NCI-H1694 treated with DMSO at 0.1 percent for 48 hours (cell line): ENCODE measurements at places on chromosomes 2 and 18.

GRCh38 chr2:133532919-133533318 lies 35.3 kb downstream of the NCKAP5 start:
- DNase-seq: no peak

- no peak for DNase-seq
Observed at GRCh38 chr2:241091734-241092445, 10.2 kb downstream of the MTERF4 start.

DNA sequence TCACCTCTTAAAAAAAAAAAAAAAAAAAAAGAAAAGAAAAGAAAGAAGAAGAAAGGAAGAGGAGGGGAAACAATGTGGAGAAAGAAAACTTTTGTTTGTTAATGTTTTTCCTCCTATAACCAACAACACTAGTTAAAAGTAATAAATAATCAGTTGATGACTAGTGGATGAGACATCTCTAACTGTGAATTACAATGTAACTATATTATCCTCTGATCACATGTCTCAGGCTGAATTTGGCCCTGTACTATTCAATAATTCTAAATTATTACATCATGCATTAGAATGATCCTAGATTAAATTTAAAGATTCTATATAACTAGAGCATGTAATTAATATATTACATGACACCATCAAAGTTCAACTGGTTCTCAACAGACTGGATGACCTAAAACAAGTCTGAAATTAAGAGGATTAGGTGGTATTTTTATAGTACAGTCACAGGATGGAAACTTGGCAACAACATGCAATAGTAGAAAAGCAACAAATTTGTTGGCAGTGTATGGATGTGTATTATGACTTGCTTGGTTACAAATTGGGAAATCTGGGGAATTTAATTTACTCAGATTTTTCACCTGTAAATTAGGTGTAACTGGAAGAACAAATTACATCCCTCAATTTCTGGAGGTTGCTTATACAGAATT lies 269.3 kb upstream of the SETBP1 start:
- no peak for DNase-seq

- DNase-seq: no peak
Observed at GRCh38 chr2:10370390-10370789, 67.7 kb downstream of the HPCAL1 start.

DNA sequence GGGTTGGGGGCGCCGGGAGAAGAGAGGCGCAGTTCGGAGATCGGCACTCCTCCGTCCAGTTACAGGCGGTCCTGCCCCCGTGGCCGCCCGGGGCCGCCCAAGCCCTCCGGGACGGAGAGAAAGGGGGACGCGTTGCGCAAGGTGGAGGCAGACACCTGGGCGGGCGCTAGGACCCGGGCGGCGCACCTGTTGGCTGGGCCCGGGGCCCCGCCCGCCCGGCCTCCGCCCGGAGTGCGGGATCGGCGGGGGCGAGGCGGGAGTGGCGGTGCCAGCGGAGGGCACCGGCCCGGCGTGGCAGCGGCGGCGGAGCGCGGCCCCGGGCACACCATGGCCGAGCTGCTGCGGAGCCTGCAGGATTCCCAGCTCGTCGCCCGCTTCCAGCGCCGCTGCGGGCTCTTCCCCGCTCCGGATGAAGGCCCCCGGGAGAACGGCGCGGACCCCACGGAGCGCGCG lies at the start of gene SGPP2:
Gene SGPP2, plus strand, starts transcription at position 268 of the 453 bp plus-strand sequence. Its CDS starts 60 bp downstream, at position 328.
- no peak for DNase-seq

- DNase-seq: no peak
Observed at GRCh38 chr2:68548396-68548795, 81.0 kb downstream of the APLF start.

DNA sequence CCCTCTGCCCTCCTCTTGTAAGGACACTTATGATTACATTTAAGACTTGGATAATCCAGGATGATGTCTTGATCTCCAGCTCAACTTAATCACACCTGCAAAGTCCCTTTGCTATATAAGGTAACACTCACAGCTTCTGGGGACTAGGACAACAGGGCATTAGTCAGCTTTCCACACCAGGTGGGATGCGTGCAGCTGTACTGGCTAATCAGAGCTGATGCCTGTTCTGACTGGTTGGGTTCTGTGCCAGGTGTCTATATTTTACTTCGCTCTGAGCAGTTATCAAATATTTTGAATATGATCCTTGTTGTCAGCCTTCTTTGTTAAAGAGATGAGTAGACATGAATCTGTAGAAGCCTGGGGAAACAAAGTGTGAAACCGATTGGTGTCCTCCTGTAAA lies 115.5 kb upstream of the ATP8B1 start:
- no peak for DNase-seq

GRCh38 chr2:84613082-84613481 lies 96.8 kb downstream of the DNAH6 start:
- DNase-seq: no peak

DNA sequence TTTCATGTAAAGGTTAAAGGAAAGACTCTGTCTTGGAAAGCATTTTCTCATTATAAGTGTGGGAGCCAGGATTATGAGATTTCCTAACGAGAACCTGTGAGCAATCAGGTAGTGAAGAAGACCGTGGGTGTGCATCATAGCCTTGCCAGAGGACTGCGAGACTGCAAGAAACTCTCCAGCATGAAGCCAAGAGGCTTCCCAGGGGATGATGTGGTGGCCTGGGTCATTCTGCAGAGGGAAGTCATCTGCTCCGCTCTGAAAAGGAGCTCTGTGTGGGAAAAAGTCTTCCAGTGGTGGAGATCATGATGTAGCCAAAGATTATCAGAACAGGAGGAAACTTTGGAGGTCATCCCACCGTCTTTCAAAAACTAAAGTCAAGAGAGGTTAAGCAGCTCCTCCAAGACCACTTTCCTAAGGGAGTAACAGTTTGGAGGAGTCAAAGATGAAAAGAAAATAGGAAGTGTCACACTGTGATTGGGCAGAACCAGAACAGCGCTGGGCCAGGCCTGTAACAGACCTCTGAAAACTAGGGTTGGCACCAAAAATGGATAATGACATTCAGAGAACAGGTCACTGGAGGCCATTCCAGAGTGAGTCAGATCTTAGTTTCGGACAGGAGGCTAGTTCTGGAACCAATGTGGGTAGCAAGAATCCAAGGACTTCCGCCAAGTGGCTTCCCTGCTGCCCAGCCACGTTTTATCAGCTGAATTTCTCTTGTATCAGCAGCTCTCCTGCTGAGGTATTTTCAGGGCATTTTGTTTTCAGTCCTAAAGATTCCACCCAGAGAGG lies 113.0 kb downstream of the LRATD1 start:
- no peak for DNase-seq

DNA sequence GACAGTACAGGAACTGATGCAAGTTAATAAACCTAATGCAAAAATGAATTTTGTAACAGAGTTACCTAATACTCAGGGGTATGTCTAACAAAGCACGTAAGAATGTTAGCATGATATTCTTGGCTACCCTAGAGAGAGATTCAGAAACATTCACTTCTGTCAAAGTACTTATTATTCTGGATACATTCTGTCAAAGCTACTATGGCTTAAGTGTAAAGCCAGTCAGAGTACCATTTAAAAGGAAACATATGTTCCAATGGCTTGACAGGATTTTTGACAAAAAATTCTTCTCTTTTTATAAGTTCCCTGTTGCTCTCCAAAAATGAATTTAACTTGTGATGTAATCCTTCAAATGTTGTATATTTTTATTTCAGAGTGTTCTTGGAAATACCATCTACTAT lies 85.5 kb downstream of the PIGN start:
- DNase-seq: no peak

- DNase-seq: no peak
Observed at GRCh38 chr18:63109802-63110201, 209.8 kb downstream of the BCL2 start.

GRCh38 chr2:170579511-170579910 lies 135.6 kb upstream of the SP5 start:
- DNase-seq: no peak

- no peak for DNase-seq
Observed at GRCh38 chr18:54140641-54141040, 83.8 kb downstream of the MBD2 start.

GRCh38 chr2:138956116-138956515 lies 175.9 kb upstream of the NXPH2 start:
- DNase-seq: no peak

- no peak for DNase-seq
Observed at GRCh38 chr2:25881764-25882163, 3.5 kb upstream of the ASXL2 start.

- peak; percentile 54 for DNase-seq
Observed at GRCh38 chr2:26521054-26521912, 43.4 kb upstream of the OTOF start.

GRCh38 chr2:217258170-217258569 lies 398.3 kb upstream of the TNP1 start:
- DNase-seq: no peak

- DNase-seq: no peak
Observed at GRCh38 chr2:198004921-198005829, 200.8 kb downstream of the PLCL1 start.

DNA sequence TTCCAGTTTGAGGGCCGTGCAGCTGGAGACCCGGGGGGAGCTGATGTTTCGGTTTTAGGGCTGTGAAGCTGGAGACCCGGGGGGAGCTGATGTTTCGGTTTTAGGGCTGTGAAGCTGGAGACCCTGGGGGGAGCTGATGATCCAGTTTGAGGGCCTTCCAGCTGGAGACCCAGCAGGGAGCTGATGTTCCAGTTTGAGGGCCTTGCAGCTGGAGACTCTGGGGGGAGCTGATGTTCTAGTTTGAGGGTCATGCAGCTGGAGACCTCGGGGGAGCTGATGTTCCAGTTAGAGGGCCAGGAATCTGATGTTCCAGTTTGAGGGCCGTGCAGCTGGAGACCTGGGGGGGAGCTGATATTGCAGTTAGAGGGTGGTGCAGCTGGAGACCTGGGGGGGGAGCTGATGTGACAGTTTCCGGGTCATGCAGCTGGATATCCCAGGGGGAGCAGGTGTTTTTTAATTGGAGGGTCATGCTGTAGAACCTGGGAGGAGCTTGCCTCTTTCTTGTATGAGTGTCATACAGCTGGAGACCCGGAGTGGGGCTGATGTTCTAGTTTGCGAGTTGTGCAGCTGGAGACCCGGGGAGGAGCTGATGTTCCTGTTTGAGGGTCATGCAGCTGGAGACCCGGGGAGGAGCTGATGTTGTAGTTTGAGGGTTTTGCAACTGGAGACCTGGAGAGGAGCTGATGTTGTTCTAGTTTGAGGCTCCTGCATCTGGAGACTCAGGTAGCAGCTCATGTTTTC lies 153.2 kb downstream of the RTP5 start:
- no peak for DNase-seq

DNA sequence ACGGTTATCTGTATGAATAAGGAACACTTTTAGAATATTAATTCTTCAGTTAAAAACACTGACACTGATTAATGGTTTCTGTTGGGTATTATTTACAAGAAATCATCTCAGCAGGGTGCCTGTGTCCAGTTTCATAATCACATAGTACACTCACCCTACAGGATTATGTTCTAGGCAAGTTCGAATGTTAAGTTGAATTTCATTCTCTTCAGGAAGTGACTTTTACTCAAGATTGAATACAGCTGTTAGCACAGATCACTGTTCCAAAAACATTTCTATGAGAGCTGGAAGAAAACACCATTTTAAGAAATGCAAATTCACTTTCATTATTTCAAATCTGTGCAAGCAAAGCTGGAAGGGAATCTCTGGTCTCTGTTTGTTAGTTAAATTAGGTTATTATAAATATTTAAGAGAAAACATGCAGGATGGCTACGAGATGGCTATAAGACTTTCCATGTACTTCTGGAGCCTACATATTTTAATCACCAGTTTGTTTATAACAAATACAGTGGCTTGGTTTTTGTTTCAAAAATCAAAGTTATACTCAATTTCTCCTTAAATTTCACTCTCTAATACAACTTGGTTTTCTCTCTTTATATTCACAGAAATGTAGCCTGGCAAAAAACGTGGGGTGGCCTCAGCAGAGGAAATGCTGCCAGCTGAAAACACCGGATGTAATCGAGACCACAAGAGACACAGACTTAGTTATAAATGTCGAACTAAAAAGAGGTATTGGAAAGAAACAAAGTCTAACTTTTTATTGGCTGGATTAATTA lies 65.8 kb downstream of the RBMS1 start:
- DNase-seq: no peak

GRCh38 chr2:35199298-35199697 lies 1156.3 kb upstream of the CRIM1 start:
- DNase-seq: peak; percentile 11

- no peak for DNase-seq
Observed at GRCh38 chr2:237696461-237696860, 69.1 kb downstream of the LRRFIP1 start.

- DNase-seq: peak; percentile 21
Observed at GRCh38 chr18:6414723-6415417, at the start of gene L3MBTL4. TSS of gene L3MBTL4 (minus strand) at chr18:6414911. CDS start at chr18:6311625, 103,286 bp downstream.

DNA sequence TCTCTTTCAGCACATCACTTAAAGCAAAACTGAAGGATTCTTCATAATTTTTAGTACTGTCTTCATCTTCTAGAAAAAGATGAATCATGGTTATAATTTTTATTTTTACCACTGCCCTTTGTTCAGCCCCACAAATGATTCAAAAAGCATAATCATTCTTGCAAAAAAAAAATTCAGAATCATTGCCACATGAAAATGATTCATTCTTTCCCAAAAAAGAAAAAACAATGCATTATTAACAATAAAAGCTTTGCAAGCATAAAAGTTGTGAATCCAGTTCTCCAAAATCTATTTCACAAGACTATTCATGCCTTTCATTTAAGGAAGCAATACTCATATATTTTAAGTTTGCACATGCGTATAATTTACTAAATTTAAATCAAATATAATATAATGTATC lies 204.8 kb downstream of the RBM43 start:
- DNase-seq: no peak

- DNase-seq: no peak
Observed at GRCh38 chr2:85935746-85936208, 47.0 kb upstream of the ST3GAL5 start.

- DNase-seq: no peak
Observed at GRCh38 chr2:190979906-190980629, 33.9 kb downstream of the STAT1 start.

DNA sequence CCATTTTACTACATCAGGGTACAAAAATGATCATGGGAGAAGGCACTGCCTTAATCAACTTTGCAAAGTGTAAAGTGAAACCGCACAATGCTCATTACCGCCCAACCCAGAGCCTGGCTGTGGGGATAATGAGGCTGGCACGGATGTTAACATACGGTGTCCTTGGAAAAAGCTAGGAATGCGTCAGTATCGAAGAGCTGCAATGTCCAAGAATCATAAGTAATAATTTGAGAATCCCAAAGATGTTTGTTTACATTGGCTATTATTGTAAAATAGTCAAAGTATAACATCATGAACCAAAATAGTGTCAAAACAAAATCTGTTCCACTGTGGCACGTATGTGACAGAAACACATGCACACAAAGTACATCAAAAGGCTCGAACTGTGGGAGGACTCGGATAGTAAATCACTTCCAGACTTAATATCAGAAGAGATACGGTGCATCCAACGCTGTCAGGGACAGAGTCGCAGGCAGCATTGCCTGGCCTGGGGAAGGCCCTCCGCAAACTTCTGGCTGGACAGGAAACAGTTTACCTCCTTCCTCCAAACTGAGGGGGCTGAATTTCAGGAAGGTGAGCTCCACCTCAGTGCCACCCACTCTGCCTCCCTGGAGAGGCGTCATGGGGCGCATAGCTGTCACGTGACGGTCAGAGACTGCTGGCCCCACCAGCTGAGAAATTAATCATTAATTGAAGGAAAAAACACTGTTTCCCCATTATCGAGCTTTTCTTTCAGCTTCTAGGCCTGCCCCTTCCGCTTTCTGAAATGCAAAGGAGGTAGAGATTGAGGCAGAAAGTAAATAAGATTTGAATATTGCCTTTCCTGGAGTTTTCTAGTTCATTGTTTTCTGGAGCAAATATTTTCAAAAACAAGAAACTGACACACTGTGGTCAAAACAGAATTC lies 1.8 kb upstream of the ID2 start:
- DNase-seq: peak; percentile 94

GRCh38 chr2:184186436-184186835 lies 411.9 kb upstream of the ZNF804A start:
- no peak for DNase-seq
